ENCODE measurements at places on chromosomes 6 and 20. TPM values are rescaled to one million over a fixed set of nuclear protein-coding genes. Genes with fewer than 3 reads are reported as not detected.

- no peak for DNase-seq
These were observed 126.8 kb downstream of the SNX5 start for GRCh38 chr20:17841751-17842215.

- no peak for DNase-seq
These were observed 4.9 kb downstream of the HMGA1 start for GRCh38 chr6:34241351-34242215.

GRCh38 chr6:93679836-93680235 is 260.5 kb upstream of the EPHA7 start:
- no peak for DNase-seq

DNA sequence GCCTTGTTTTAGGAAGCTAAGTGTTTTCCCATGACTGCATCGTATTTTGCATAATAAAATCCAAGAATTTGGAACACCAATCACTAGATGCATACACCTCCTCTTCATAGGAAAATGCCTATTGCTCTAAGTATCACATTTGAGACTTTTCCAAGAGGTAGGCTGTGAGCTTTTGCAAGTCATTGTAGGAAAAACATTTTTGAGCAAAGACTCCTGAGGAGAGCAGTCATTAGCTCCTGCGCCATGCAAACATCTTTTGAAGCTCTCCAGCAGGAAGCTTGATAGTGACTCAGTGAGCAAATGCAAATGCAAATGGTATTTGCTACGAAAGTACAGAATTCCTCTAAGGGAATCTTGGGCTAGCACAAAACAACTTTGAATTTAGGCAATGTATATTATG is 750.4 kb downstream of the QKI start:
- no peak for DNase-seq

DNA sequence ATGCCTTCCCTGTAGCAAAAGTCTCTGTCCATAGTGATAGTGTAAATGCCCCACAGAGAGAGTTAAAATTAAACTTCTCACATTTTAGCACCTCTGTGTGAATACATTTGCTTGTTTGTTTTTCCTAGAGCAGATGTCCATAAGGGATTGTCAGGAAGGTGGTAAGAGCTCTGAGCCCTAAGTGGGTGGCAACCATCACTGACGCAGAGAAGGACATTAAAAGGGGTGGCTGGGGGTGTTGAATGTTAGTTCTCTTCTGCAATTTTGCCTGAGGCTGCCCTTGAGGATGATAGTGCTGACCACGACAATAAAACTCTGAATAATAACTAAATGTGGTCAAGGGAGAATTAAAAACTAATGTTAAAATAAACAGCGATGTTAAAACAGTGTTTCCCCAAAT is 174.3 kb upstream of the ID4 start:
- no peak for DNase-seq

SLC17A1 gene
- polyA plus RNA-seq: not detected

GRCh38 chr6:89828988-89829471 is 650 bp upstream of the CASP8AP2 start:
- no peak for DNase-seq
